ENCODE measurements at places on chromosomes 7 and 10. TPM values are rescaled to one million over a fixed set of nuclear protein-coding genes. Genes with fewer than 3 reads are reported as not detected.

- peak; percentile 44 for DNase-seq
Measured at GRCh38 chr7:7221599-7222038, 39.3 kb downstream of the C1GALT1 start.

DNA sequence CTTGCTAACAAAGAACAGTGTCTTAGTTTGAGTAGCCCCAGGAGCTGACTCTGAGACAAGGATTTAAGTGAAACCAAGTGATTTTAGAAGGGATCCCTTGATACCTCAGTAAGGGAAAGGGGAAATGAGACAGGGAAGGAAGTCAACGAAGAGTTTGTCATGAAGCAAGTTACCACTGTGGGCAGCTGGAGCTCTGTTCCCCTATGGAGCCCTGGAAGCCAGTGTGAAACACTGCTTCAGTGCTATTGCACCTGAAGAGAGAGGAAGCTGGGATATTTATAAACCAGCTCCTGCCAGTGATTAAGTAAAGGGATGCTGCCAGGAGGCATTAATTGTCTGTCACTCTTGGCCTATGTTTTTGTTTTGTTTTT lies 58.9 kb upstream of the WAPL start:
- no peak for DNase-seq

GRCh38 chr7:17654940-17655339 lies 285.4 kb downstream of the SNX13 start:
- DNase-seq = no peak

DNA sequence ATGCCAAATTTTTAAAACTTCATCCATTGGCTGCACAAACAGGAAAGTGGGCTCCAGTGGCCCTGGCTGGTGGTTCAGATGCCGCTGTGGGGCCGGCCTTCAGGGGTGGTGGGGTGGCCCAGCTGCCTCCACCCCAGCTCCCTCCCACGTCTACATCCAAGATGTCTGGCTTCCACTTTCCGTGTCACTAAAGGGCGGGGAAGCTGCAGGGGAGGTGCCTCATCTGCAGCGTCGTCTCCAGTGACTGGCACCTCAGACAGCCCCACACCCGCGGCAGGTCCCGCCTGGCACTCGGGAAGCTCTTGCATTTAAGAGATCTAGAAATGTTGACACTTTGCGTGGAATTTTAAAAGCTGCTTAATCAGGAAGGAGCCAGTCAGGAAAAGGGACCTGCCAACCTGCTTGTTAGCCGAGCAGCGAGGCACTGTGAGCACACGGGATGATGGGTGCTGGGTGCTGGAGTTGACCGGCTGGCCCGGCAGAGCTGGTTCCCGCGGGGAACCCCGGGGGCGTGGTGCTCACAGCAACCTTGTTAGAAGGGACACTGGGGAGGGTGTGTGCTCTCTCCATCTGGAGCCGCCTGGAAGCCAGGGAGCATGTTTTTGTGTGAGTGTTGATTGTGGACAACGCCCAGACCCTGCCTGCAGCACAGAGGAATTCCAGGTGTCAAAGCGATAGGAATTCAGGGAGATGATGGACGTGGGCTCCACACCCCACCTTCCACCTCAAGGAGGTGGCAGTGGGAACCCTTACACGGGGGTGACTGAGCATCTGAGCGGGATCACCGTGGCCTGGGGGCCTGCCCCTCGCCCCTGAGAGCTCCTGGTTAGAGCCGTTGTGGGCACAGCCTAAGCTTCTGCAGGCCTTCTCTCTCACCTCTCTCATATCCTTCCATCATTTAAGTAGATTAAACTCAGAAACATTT lies 320.5 kb downstream of the PTPRN2 start:
- no peak for DNase-seq

The PHKG1 gene
- 1.3 TPM for total RNA-seq

GRCh38 chr7:40697653-40698052 lies 562.8 kb downstream of the SUGCT start:
- no peak for DNase-seq

GRCh38 chr7:158251061-158251965 lies 336.3 kb downstream of the PTPRN2 start:
- no peak for DNase-seq

DNA sequence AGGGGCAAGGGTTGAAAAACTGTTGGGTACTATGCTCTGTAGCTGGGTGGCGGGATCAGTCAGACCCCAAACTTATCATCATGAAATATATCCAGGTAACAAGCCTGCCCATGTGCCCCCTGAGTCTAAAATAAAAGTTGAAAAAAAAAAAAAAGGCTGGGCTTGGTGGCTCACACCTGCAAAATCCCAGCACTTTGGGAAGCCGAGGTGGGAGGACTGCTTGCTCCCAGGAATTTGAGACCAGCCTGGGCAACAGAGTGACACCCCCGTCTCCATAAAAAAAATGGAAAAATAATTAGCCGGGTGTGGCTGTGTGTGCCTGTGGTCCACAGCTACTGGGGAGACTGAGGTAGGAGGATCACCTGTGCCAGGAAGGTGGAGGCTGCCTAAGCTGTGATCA lies 83.5 kb downstream of the VIPR2 start:
- DNase-seq = no peak

GRCh38 chr7:130148561-130148960 lies 56.6 kb downstream of the TMEM209 start:
- no peak for DNase-seq

The PILRA gene
- 0.41 TPM for total RNA-seq

The TLL2 gene
- 3.8 TPM for total RNA-seq
